ENCODE measurements at places on chromosomes 2 and 18.
A peak's percentile ranks its signal among the peaks of the same experiment; 100 is the strongest.

GRCh38 chr18:37575646-37576045 lies 10.0 kb upstream of the CELF4 start:
- no peak overlapping the region for H3K27ac ChIP-seq
- DNase-seq = no peak
- H3K4me1 ChIP-seq = no peaks in the 10 kb centered on the region
- no peak overlapping the region for H3K4me3 ChIP-seq
- H3K27me3 ChIP-seq = peaks cover 57% of the 10 kb centered on the region

DNA sequence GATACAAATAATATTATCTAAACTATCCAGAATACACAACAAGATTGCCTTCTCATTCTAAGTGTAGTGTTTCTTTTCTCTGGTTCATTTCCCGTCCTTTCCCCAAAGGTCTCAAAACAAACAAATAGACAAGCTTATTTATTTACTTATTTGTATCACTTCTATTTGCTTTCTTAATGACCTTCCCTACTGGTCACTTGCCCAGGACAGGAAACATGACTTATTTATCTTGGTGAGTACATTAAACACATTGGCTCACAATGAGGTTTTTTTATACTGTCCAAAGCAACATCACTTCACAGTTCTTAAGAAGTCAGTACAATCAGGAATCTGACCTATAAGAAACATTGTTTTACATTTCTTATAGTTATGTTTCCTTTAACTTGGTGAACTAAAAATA lies 123.3 kb upstream of the KYNU start:
- DNase-seq = no peak
- no peaks in the 10 kb centered on the region for H3K36me3 ChIP-seq
- no peak overlapping the region for H3K4me3 ChIP-seq
- no peak overlapping the region for H3K27ac ChIP-seq
- H3K4me1 ChIP-seq = no peaks in the 10 kb centered on the region

DNA sequence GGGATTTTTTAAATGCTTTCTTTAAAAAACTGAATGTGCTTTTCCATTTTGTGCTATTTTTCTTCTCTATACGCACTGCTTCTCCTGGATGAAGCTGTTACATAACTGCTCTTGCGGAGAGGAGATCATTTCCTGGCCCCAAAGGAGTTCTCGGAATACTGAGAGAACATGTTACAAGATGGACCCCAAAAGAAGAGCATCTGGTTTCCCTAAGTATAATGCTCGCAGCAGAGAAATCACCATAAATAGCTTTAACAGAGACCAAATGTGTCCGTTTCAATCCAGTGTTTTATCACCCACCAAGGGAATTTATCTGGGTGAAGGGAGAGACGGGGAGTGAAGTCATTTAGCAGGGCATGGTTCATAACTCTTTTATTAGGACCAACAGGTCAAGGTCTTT lies 80.1 kb downstream of the RBM43 start:
- no peak for DNase-seq
- H3K36me3 ChIP-seq = no peaks in the 10 kb centered on the region
- no peak overlapping the region for H3K4me3 ChIP-seq
- H3K27ac ChIP-seq = peak overlapping the region; percentile 7
- H3K4me1 ChIP-seq = peaks cover 7% of the 10 kb centered on the region
- H3K27me3 ChIP-seq = no peaks in the 10 kb centered on the region

GRCh38 chr2:180660881-180661685 lies 319.3 kb upstream of the UBE2E3 start:
- DNase-seq = no peak
- no peaks in the 10 kb centered on the region for H3K27me3 ChIP-seq
- no peak overlapping the region for H3K27ac ChIP-seq
- peaks cover 17% of the 10 kb centered on the region for H3K4me1 ChIP-seq
- no peak overlapping the region for H3K4me3 ChIP-seq

DNA sequence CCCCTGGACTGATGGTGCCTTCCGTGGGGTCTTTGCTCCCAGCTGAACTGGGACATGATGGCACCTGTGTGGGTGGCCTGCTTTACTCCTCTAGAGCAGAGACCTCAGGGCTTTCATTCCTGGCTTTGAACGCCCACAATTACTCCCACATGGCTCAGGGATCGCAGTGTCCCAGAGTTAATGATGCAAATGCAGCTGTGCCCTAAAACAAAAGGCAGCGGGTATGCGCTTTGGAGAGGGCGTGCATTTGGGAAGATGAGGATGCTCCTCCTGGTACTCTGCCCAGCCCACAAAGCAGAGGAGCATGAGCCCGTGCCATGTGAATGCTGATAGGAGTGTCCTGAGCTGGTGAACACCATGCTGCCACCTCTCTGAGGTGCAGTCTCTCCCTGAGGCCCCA lies 173.4 kb downstream of the FHOD3 start:
- no peaks in the 10 kb centered on the region for H3K36me3 ChIP-seq
- H3K27me3 ChIP-seq = no peaks in the 10 kb centered on the region
- H3K27ac ChIP-seq = no peak overlapping the region
- H3K4me1 ChIP-seq = no peaks in the 10 kb centered on the region
- no peak overlapping the region for H3K4me3 ChIP-seq
- DNase-seq = no peak

GRCh38 chr2:222413295-222413911 lies 10.9 kb upstream of the SGPP2 start:
- no peak for DNase-seq
- no peak overlapping the region for H3K4me3 ChIP-seq
- H3K27me3 ChIP-seq = no peaks in the 10 kb centered on the region
- H3K27ac ChIP-seq = no peak overlapping the region
- H3K4me1 ChIP-seq = no peaks in the 10 kb centered on the region

GRCh38 chr2:122805346-122805745 lies 1049.9 kb downstream of the TSN start:
- H3K4me3 ChIP-seq = no peak overlapping the region
- H3K27me3 ChIP-seq = no peaks in the 10 kb centered on the region
- H3K27ac ChIP-seq = no peak overlapping the region
- H3K36me3 ChIP-seq = no peaks in the 10 kb centered on the region

DNA sequence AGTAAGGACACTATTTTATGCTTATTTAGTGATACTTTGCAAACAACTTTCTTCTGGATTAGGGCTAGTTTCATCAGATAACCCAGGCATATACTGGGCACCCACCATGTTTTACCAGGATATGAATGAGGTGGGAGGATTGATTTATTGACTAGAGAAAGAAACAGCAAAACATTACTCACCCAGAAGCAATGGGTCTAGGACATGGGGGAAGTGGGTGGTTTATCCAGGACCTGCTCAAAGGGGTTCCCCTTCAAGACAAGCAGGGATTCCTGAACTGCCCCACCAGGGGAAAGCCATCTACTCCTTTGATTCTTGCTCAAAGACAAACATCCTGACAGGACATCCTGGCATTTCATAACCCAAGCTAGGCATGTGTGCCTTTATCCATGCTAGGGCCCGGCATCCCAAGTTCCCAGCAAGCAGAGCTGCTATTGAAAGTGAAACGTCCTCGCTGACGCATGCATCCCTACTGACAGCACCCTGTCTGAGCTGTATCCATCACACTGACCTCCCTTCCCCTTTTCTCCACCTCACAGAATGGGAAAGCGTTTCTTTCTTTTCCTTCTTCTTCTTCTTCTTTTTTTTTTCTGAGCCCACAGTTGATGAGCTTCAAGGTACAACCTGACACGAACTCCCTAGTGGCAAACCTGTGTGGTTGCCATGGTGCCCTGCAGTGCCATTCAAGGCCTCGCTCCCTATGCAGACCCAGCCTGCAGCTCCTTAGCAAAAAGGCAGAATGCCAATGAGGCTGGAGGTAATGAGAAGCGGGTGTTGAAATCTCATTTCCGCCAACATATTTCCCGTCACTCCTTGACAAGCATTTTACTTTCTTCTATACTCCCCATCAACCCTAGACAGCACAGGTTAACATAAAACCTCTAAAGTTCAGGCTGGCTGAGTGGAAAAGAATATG lies 70.5 kb downstream of the CLHC1 start:
- peaks cover 39% of the 10 kb centered on the region for H3K4me1 ChIP-seq
- no peaks in the 10 kb centered on the region for H3K36me3 ChIP-seq
- H3K27me3 ChIP-seq = no peaks in the 10 kb centered on the region
- DNase-seq = no peak

DNA sequence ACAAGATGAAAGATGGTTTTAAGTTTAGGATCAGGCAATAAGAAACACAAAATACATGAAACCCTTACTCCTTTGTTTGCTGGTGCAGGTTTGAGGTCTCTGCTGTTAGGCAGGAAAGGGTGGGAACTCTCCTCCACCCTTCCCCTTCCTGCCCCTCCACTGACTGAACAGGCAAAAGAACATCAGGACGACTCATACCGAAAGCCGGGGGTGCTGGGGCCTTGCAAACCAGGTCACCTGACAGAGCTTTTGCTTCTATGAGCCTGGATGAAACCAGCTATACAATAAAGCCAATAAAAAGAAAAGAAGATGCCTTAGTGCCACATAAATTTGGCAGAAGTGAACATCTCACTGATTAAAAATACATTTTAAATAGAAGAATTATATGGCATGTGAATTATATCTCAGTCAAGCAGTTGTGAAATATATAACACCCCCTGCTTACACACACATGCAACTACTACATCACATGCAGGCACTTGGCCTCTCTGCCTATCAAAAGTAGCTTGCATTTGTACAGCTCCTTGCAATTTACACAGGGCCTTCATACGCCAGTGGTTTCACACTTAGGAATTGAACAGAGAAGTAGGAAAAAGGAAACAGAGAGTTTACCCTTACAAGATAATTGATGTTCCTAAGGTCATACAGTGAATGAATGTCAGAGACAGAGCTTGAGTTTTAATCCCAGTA lies 215.1 kb upstream of the TRIB2 start:
- H3K4me1 ChIP-seq = no peaks in the 10 kb centered on the region
- H3K36me3 ChIP-seq = no peaks in the 10 kb centered on the region
- H3K27me3 ChIP-seq = no peaks in the 10 kb centered on the region
- no peak for DNase-seq
- H3K4me3 ChIP-seq = no peak overlapping the region

DNA sequence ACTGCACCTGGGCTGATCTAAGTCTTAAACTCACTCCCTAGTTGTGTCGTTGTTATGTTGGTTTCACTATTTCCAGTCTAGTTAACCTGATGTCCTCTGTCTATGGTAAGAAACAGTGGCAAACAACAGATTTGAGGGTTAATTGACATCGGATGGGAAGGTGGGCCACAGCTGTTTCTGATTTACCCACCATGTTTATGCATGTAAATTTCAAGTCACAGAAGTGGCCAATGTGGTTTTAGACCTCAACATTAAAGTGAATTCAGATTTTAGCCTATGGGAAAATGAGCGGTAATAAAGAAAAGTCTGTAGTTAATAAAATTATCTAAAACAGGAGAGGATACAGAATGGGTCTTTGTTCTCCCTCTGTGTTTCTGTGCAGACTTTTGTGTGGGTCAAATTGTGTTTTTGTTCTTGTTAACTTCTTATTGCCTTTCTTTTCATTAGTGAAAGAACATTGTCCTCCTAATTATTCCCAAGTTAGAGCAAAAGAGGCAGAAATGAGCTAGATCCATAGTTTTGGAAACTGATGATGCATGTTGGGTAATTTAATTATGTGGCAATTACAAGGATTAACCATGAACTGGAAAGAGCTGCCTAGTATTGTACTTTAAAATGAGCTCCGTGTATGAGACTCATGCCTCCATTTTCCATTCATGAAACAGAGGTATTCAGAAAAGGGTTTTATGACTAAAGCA lies 83.2 kb downstream of the LAMA3 start:
- H3K36me3 ChIP-seq = no peaks in the 10 kb centered on the region
- H3K27me3 ChIP-seq = no peaks in the 10 kb centered on the region
- no peak overlapping the region for H3K27ac ChIP-seq
- no peak for DNase-seq
- no peaks in the 10 kb centered on the region for H3K4me1 ChIP-seq

GRCh38 chr2:236720974-236721540 lies 151.4 kb downstream of the ACKR3 start:
- DNase-seq = no peak
- no peaks in the 10 kb centered on the region for H3K36me3 ChIP-seq
- no peak overlapping the region for H3K4me3 ChIP-seq
- no peaks in the 10 kb centered on the region for H3K27me3 ChIP-seq

DNA sequence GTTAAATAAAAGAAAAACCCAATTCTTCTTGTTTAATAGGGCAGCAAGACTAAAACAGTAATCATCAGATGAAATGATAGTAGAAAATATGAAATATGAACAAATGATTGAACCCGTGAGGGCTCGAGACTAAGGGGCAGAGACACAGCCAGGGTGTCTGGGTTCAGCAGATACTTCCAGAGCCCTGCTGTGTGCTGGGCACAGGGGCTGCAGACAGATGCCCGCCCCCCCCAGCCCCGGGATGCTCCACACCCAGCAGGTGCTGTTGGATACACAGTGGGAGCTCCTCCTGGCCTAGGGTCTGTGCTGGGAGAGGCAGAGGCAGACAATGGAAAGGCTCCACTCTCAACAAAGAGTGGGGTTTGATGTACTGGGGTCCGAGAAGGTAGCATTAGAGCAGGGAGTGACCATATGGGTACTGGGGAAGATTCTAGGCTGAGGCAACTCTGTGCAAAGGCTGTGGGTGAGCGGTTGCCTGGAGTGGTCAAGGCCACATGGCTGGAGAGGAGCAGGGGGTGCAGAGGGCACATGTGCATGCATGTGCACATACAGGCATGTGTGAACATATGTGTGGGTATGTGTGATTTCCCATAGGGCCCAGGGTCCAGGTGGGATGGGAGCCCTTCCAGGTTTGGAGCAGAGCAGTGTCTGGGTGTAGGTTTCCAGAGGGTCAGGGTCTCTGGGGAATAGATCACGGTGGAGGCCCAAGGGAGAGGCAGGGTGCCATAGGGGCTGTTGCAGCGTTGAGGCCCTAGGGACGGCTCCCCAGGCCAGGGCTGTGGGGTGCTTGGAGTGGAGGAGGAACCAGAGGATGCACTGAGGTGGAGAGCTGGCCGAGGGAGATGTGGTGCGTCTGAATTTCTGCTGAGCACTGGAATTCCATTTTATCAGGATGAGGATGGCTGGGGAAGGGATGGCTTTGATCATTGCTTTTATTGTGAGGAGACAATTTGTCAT lies 36.7 kb downstream of the LDLRAD4 start:
- peaks cover 3% of the 10 kb centered on the region for H3K4me1 ChIP-seq
- H3K4me3 ChIP-seq = no peak overlapping the region
- H3K27me3 ChIP-seq = no peaks in the 10 kb centered on the region
- DNase-seq = no peak

DNA sequence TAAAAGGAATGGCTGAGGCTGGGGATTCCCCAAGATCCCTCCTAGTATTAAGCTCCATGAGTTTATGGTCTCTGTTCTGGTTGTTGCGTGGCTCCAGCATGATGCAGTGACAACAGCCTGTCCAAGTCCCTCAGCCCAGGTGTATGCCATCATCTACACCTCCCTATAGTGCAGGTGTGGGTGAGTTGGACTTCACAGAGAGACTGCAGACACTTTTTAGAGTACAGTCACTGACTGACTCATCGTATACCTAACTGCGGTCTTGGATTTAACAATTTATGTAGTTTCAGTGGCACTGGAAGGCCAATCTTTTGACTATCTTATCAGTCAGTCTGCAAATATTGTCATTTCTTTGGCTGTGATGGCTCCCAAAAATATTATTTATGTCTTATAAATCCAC lies 415.0 kb downstream of the TMX3 start:
- H3K4me3 ChIP-seq = no peak overlapping the region
- H3K27ac ChIP-seq = no peak overlapping the region
- no peaks in the 10 kb centered on the region for H3K4me1 ChIP-seq
- DNase-seq = no peak
- H3K36me3 ChIP-seq = no peaks in the 10 kb centered on the region
